Left lobe of liver (tissue), 2 donors: ENCODE measurements at places on chromosomes 2 and 18.

GRCh38 chr2:48205137-48205798 lies 299.0 kb upstream of the FBXO11 start:
- DNase-seq = no peak

GRCh38 chr2:226002438-226002837 lies 602.9 kb downstream of the NYAP2 start:
- DNase-seq = no peak

DNA sequence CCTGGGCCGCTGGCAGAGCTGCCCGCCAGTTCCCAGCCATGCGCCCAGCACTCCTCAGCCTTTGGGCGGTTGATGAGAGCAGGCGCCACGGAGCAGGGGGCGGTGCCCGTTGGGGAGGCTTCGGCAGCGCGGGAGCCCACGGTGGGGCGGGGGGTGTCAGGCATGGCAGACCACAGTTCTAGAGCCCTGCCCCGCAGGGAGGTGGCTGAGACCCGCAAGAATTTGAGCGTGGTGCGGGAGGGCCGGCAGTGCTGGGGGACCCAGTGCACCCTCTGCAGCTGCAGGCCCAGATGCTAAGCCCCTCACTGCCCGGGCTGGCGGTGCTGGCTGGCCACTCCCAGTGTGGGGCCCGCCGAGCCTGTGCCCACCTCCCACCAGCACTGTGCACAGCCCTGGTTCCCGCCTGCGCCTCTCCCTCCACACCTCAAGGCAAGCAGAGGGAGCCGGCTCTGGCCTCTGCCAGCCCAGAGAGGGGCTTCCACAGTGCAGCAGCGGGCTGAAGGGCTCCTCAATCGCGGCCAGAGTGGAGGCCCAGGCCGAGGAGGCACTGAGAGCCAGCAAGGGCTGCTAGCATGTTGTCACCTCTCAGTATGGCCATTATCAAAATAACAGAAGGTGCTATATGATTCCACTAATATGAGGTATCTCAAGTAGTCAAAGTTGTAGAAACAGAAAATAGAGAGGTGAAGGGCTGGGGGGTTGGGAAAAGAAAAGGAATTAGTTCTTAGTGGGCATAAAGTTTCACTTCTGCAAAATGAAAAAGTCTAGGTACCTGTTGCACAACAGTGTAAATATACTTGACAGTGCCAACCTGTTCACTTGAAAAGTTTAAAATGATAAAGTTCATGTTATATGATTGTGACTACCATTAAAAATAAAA lies 72.3 kb downstream of the SH3YL1 start:
- DNase-seq = no peak

DNA sequence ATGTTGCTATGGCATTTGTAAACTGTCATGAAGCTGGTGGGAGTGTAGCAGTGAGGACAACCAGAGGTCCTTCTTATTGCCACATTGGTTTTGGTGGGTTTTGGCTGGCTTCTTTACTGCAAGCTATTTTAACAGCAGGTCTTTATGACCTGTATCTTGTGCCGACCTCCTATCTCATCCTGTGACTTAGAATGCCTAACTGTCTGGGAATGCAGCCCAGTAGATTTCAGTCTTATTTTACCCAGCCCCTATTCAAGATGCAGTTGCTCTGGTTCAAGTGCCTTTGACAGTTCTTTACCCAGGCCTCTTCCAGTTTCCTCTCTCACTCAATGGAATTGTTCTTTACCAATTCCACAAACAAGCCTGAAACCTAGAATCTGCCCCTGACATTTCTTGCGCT lies 145.1 kb downstream of the KCNE4 start:
- no peak for DNase-seq

DNA sequence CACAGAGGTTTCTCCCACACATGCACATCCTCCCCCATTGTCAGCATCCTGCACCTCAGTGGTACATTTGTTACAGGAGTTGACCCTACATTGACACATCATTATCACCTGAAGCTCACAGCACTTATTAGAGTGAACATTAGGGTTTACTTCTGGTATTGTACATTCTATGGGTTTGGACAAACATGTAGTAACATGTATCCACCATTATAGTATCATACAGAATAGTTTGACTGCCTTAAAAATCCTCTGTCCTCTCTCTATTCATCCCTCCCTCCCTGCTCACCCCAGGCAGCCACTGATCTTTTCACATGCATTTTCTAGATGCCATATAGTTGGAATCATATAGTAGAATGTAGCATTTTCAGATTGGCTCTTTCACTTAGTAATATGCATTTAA lies 53.5 kb downstream of the NXPH2 start:
- no peak for DNase-seq

DNA sequence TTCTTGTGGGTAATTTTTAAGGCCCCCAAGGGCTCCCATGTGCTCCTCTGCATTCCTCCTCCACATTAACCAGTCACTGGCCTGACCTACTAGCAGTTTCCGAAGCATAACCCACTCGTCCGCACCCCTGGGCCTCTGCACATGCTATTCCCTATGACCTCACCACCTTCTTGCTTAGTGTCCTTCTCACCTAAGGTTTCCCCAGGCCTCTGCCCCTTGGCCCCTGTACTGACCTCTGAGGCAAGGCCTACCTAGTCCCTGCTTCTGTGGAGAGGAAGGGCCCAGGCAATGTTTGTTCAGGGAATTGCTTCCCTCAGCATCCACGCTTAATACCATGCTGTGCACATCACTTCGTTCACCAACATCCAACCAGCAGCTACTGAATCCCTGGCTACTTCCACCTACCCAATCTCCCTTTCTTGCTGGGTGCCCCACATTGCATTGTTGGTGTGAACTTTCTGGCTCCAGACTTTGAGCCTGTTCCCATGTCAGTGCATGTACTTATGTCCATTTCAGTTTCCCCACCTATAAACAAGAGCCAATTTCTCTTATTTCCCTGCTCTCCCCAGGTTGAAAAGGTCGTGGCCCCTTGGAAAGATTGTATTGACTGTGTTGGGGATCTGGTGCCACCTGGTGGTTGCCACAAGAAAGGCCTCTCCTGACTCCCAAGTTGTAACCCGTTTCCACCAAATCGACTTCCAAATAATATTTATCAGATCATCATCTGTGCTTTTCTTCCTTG lies 19.2 kb upstream of the TMEM177 start:
- no peak for DNase-seq

DNA sequence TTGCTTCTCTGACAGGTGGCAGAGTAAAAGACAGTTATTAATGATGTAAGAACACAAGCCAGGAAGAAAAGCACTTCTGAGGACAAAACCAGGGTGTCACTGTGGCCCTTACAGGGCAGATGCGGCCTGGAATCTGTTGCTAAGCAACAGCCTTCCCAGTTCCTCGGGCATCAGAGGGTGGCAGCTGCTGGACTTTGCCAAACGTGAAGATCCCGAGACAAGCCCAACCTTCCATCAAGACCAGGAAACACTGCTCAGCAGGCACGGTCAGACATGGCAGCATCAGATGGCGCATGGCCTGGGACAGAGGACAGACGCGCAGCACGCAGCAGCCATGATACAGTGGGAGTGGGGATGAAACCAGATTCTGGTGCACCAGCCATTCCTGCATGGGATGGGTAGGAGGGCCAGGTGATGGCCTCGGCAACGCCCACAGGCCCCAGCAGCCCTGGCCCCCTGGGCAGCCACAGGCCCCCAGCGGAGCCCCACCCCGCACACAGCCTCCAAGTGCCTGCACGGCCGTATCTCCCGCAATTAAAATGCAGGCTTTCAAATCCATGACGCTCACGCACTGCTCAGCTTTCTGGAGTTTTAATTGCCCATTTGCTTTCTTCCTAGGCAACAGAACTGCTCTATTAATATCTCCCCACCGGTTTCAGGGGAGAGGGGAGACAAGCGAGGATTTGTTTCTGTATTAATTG lies 89.0 kb downstream of the EIPR1 start:
- no peak for DNase-seq
